Naive thymus-derived CD8-positive, alpha-beta T cell (primary cell): ENCODE measurements at places on chromosomes 13 and 19. TPM values are rescaled to one million over a fixed set of nuclear protein-coding genes. Genes with fewer than 3 reads are reported as not detected.

WDR87 gene
- not detected for polyA plus RNA-seq

KLK13 gene
- polyA plus RNA-seq = not detected

ZNF709 gene
- 0.60 TPM for polyA plus RNA-seq

SMIM44 gene
- not detected for polyA plus RNA-seq

SIGLEC11 gene
- polyA plus RNA-seq = not detected

ASPDH gene
- polyA plus RNA-seq = not detected

RNF17 gene
- polyA plus RNA-seq = not detected

GRCh38 chr19:10095948-10096614 is 6.4 kb downstream of the ANGPTL6 start:
- DNase-seq = peak; percentile 96

DNA sequence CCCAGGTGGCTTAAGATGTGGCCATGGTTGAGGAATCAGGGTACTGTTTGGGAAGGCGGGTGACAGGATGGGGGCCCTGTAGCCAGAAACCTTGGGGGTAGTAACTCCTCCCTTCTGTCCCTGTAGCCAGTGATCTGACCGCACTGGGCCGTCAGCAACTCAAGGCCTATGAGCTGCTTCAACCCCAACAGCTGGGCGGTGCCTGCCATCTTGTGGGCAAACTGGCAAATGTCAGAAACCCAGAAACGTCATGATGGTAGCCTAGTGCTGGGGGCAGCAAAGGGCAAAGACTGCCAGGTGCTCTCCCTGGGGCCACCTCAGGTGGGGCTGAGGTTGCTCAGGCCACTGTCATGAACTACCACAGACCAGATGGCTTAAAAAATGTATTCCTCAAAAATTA is 3.5 kb downstream of the COPE start:
- DNase-seq = no peak

GRCh38 chr19:33304371-33304759 is 2.0 kb upstream of the CEBPA start:
- no peak for DNase-seq

DNA sequence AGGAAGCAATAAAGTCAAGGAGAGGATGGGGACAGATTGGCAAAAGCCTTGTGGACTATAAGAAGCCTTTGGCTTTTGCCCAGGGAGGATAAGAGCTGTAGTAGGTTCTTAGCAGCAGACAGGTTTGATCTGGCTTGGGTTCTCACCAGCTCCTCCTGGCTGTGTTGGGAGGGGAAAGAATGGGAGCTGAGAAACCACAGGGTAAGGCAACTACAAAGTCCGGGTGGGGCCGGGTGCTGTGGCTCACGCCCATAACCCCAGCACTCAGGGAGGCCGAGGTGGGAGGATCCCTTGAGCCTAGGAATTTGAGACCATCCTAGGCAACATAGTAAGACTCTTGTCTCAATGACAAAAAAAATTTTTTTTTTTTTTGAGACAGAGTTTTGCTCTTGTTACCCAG is 20.6 kb downstream of the NECTIN2 start:
- no peak for DNase-seq

DNA sequence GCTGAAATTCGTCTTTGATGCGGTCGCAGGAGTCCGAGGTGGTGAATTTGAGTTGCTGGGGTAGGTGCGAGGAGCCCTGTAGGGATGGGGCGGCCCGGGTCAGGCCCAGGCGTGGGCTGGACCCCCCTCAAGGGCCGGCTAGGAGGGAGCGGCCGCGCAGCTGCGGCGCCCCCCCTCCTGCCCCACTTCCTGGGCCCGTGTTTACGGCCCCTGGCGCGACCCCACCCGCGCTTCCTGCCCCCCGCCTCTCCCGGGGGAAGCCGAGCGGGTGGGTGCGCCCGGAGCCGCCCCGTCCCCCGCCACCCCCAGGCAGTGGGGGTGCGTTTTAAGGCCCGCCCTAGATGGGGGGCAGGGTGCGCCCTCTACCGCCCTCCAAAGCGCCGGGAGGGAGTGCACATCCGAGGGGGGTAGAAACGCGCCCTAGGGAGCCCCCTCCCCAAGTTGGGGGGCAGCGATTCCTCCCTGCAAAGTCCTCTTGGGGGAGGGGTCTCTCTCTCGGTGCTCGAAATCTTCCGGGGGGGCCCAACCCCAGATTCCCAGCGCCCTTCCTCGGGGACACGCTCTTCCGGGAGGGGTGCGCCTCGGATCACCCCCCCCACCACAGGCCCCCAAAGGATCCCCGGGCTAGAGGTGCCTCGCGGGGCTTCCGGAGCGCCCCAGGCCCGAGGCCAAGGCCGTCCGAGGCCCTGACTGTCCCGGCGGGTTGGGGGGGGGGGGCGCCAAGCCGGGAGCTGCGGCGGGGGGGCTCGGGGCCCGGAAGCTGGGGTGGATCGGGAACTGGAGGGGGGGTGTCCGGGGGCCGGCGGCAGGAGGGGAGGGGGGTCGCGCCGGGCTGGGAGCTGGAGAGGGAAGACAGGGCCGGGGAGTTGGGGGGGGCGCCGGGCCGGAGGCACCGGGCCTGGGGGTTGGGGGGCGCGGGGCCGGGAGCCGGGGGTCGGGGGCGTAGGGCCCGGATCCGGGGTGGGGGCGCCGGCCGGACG is 823 bp downstream of the TLE5 start:
- DNase-seq = peak; percentile 73

DNA sequence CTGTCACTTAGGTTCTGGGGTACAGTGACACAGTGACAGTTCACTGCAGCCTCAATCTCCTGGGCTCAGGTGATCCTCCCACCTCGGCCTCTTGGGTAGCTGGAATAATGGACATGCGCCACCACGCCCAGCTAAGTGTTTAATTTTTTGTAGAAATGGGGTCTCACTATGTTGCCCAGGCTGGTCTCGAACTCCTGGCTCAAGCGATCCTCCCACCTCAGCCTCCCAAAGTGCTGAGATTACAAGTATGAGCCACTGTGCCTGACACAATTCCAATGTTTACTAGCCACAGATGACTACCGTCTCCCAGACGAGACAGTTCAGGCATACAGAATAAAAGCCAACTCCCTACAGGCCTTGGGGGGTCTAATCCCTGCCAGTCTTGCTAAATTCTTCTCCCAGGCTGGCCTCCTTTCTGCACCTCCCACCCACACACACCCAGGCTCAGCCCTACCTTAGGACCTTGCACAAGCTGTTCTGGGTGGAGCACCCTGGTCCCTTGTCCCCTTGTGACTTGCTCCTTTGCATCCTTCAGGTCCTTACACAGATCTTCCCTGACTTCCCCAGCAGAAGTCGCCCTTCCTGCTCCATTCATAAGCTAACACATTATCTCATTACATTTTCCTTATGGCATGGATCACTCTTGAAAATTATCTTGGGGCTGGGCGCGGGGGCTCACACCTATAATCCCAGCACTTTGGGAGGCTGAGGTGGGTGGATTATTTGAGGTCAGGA is 106.4 kb downstream of the INSR start:
- no peak for DNase-seq

DNA sequence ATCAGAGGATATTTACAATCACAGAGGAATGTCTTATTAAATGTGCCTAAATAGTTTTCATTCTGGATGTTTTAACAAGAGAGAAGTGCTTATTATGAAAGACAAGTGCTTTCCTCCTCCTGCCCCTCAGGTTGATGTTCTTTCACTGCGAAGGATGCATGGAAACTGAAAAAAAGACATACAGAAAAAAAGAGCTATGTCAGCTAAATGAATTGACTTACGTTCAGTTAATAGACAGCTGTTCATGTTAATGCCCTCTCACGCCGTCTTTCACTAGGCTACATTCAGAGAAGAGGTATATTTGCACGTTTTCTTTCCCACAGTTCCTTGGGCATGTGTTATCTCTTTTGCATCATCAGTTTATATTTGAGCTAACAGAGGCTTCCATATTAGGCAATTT is 821.8 kb upstream of the PCDH9 start:
- DNase-seq = no peak

GRCh38 chr19:31372246-31372781 is 23.1 kb upstream of the TSHZ3 start:
- DNase-seq = no peak

GRCh38 chr19:39497701-39497995 is 1.1 kb upstream of the DLL3 start:
- no peak for DNase-seq

DNA sequence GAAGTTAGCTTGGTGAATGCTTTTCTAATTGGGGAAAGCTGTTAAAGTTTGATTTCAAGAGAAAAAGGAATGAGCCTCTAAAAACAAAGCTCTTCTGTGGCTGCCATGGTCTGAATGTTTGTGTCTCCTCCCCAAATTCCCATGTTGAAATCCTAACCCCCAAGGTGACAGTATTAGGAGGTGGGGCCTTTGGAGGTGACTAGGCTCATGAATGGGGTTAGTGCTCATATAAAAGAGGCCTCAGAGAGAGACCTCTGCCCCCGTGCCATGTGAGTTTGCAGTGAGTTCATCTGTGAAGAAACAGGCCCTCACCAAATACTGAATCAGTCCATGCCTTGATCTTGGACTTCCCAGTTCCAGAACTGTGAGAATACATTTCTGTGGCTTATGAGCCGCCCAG is 56.5 kb downstream of the ARHGEF7 start:
- no peak for DNase-seq

GRCh38 chr19:41745756-41746155 is 9.6 kb upstream of the CEACAM6 start:
- DNase-seq = no peak

- no peak for DNase-seq
These were observed 36.3 kb downstream of the EFNB2 start for GRCh38 chr13:106499113-106499512.

DNA sequence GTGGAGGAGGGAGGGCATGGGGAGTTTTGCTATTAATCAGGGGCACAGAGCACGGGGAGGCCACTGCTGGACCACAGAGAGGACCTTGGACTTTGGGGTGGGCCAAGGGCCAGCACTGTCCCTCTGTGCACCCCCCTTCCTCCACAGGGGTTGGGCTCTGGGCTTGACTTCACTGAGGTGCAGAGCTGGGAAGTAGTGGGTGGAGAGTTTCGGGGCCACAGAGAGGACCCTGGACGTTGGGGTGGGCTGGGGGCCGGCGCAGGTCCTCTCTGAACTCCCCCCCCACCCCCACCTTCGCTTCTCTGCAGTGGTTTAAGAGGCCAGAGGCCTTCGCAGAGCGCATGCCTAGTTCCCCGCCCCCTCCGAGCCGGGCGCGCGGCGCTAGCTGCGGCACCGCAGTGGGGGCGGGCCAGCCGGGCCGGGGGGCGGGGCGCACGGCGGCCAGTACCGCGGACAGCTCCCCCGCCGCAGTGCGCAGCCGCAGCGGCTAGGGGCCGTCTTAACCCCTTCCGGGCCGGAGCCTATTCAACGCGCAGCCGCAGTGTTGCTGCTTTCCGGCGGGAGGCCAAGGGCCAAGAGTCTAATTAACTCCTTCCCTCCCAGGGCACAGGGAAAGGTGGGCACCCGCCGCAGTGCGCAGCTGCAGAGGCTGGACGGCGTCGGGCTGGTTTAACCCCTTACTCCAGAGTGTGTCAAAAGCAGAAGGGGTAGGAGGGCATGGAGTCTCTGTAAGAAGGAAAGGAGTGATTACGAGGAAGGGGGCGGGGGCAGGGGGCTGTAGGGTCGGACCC is 3.7 kb downstream of the KCNC3 start:
- peak; percentile 71 for DNase-seq

GRCh38 chr13:101452519-101453485 is at the start of gene ITGBL1:
ITGBL1 (plus strand) TSS chr13:101452675; CDS start chr13:101452834, 159 bp downstream.
- DNase-seq = no peak

- no peak for DNase-seq
These were observed 52.0 kb downstream of the EPS15L1 start for GRCh38 chr19:16419669-16420335.

GRCh38 chr13:112441779-112442310 is 65.7 kb downstream of the SPACA7 start:
- DNase-seq = no peak

DNA sequence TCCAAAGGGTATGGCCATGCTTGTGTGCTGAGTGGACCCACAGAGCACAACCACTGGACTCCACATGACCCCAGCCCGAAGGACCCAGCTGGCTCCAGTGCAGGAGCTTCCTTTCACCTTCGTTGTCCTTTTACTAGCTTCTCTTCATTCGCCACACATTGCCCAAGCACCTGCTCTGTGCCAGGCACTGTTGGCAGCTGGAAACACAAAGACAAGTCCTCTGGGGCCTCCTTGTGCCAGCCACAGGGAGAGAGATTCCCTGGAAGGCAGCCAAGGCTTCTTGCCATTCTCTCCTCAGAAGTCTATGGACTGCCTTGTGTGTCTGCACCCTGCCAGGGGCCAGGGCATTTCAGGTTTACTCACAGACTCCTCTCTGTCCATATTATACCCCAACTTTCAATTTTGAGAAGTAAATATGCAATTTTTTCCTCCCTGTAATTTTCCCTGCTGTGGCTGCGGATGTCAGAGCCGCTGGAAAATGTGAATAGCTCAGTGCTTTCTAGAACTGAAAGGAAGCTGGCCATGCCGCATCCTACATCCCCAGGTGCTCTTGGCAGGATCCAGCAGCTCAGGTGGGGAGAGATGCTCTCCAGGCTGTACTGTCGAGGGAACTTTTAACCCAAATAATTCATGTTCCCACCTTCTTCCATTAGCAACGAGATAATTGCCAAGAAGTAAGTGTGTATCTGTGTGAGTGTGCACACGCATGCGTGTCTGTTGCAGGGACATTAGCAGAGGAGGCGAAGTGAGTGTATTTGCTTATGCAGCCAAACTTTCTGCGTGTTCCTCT is 57.2 kb downstream of the CHST8 start:
- DNase-seq = no peak
